ENCODE measurements at places on chromosomes 4 and X.
A peak's percentile ranks its signal among the peaks of the same experiment; 100 is the strongest.

DNA sequence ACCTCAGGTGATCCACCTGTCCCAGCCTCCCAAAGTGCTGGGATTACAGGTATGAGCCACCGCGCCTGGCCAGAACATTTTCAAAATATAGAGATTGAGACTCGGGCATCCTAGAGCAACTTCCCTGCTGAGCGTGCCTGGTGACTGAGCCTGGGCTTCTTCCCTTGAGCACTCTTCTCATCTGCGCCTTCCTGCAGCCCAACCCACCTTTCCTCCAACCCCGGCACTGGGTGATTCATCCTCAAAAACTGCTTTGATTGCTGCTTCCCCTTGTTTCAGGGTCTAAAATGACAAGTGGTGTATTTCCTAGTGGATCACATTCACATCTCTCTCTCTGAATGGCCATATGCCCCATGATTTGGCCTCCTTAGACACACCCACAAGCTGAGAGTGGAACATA is 37.8 kb downstream of the PHKA2 start:
- no peak for DNase-seq

- DNase-seq, result no peak
Observed at GRCh38 chrX:69309074-69309792, 144.0 kb upstream of the PJA1 start.

GRCh38 chr4:94558392-94558904 is 106.7 kb downstream of the PDLIM5 start:
- no peak for DNase-seq

- DNase-seq, result no peak
Observed at GRCh38 chr4:55125087-55125721, at the start of gene KDR. Gene KDR (minus strand): TSS chr4:55125595. CDS start chr4:55125293, 302 bp downstream.

DNA sequence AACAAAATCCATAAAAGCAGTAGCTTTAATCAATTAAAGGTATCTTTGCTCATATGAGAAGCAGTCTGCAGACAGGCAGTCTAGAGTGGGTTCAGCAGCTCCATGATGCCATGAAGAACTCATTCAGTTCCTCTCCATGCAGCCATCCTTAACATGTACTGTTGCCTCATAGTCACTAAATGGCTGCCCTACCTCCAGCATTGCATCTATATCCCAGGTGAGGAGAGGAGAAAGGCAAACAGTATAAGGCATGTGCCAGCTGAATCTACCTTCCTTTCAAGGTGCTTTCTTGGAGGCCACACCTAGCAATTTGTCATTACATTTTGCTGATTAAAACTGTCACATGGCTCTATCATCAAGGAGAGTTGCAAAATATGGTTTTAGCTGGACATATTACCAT is 13.2 kb downstream of the CFAP99 start:
- DNase-seq, result no peak

GRCh38 chrX:73615022-73615421 is 52.0 kb downstream of the CHIC1 start:
- no peak for DNase-seq

- no peak for DNase-seq
Observed at GRCh38 chrX:49133759-49134158, 10.2 kb upstream of the GPKOW start.

DNA sequence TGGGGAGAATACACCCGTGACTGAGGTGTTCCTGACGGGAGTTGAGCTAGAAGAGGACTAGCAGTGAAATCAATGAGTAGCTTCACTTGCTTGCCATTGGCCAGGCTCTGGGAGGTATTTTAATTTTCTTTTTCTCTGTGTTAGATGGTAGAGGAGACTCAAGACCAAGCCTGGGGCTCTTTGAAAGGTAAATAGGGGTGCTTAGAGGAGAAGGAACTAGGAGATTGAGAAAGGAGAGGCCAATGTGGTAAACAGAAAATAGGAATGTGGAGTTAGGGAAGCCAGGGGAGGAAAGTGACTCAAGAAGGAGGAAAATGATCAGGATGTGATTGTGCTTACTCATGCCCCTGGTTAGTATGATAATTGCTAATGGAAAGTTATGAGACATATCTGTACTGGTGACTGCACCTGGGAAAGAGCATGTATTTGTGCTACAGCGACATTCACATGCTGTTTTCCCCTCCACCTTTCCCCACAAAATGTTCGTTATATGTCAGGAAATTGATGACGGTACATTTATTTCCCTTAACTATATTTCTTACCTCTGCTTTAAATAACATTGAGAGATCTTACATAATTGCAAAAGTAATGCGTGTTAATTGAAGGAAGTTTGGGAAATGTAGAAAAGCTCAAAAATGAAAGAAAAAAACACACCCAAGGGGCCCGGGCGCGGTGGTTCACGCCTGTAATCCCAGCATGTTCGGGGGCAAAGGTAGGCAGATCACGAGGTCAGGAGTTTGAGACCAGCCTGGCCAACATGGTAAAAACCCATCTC is 16.9 kb upstream of the LRBA start:
- DNase-seq, result peak; percentile 24

GRCh38 chr4:183960962-183961541 is 55.9 kb downstream of the STOX2 start:
- DNase-seq, result no peak

GRCh38 chrX:129318375-129318774 is 204.9 kb downstream of the SMARCA1 start:
- DNase-seq, result peak; percentile 6

DNA sequence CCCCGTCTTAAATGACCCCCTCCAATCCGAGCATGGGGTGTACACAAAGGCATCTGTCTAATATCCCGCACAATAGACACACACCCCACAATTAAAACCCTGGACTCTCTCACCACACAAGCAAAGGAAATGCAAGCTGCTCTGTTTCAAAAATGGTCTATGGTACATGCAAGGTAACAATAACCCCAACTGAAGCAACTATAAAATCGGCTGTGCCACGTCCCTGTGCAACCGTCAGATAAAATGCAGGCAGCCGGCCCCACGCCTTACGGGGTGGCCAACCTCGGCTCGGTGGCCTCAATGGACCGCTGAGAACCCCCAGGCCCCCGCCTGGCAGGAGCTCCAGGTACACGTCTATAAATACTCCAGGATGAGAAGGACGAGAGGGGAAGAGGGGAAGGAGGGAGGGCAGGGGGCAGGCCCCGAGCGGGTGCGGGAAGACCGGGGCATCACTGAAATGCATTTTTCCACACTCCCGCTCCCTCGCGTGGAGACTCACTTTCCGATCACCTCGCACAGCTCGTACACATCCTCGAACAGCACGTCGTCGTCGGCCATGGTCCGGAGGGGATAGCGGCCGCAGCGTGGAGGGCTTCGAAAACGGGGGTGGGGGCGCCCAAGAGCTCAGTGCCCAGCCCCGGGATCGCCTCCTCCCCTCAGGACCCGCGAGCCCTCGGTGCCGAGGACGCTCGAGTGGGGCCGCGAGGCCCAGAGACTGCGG is 763 bp downstream of the CASK start:
- DNase-seq, result no peak

DNA sequence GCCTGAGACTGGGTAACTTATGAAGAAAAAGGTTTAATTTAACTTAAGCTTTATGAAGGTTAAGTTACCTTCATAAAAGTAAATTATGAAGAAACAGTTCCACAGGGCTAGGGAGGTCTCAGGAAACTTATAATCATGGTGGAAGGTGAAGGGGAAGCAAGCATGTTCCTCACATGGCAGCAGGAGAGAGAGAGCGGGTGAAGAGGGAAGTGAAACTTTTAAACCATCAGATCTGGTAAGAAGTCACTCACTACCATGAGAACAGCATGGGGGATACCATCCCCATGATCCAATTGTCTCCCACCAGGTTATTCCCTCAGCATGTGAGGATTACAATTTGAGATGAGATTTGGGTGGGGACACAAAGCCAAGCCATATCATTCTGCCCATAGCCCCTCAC is 944.7 kb upstream of the NDST4 start:
- no peak for DNase-seq

GRCh38 chrX:12701628-12702027 is 89.6 kb upstream of the PRPS2 start:
- DNase-seq, result no peak

DNA sequence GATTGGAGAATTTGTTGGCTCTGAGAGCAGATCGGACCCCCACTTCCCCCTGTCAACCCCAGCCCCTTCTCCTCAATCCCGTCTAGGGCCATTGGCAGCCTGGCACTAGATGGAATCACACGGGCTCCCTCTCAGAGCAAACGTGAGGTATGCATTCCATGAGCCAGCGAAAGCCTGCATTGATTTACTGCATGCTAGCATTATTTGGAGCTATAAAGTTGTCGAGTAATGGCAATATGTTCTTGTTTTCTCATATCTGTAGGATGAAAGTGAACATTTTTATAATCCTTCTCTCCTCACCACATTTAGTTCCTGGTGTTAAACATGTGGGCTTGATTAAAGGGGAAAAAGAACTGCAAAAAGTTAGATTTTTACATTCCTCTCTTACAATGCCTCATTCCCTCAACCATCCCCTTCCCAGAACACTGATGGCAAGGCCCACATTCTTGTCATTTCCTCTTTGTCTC is 159.2 kb downstream of the SPRY1 start:
- DNase-seq, result no peak

- no peak for DNase-seq
Observed at GRCh38 chrX:130094696-130095095, 15.6 kb downstream of the ELF4 start.

GRCh38 chr4:140156529-140157171 is 2.7 kb upstream of the MAML3 start:
- DNase-seq, result peak; percentile 19

DNA sequence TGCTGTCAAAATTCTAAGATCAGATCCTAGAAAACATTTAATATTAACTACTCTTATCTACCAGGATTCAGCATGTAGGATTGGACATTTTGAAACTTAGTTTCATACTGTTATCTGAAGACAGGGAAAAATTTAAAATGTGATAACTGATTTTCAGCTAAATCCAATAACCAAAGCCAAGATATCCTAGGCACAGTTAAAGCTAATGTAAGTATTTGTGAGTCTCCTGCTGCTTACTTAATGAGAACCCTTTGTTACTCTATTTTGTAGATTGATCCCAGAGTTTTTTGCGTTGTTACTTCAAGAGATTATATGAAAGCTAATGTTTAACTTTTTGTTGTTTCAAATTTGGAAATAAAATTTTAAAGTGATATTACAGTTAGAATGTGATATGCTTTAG is 2.0 kb downstream of the CPE start:
- DNase-seq, result no peak

DNA sequence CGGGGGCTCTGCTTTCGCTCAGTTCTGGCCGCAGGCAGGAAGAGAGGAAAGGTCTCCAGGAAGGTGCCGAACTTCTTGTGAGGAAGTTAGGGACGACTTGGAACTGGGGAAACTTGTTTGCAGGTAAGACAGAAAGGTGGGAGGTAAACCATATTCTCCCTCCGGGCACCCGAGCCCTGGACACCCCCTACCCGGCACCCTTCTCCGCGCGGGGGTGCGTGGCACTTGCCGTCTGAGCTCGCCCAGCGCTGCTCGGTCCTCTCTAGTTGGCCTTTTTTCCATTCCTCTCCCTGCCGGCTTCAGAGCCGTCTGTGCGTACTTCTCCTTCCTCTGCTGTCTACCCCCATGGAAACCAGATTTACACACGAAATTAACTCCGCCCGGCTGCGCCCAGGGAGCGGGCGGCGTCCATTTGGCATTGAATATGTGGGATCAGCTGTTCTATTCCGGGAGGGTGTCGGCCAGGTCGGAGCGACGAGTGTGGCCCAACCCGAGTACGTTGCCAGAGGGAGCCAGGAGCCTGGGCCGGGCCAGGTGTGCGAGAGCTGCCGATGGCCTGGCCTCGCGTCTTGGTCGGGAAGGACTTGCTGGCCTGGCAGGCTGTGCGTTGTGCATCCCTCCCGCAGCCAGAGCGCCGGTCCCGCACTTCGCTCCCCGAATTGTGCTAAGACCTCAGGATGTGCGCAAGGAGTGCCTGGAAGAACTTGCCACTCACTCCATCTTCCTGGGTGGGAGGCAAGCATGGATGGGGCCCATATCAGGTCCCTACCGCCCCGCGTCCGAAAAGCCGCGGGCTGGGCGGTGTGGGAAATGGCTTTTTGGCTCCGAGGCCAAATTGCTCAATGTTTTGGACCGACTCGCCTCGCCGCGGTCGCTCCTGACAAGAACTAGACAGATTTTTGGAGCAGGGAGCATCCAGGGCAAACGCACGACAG is 1.7 kb downstream of the PDGFRA start:
- no peak for DNase-seq

- no peak for DNase-seq
Observed at GRCh38 chrX:39327255-39327654, 526.0 kb downstream of the MID1IP1 start.

DNA sequence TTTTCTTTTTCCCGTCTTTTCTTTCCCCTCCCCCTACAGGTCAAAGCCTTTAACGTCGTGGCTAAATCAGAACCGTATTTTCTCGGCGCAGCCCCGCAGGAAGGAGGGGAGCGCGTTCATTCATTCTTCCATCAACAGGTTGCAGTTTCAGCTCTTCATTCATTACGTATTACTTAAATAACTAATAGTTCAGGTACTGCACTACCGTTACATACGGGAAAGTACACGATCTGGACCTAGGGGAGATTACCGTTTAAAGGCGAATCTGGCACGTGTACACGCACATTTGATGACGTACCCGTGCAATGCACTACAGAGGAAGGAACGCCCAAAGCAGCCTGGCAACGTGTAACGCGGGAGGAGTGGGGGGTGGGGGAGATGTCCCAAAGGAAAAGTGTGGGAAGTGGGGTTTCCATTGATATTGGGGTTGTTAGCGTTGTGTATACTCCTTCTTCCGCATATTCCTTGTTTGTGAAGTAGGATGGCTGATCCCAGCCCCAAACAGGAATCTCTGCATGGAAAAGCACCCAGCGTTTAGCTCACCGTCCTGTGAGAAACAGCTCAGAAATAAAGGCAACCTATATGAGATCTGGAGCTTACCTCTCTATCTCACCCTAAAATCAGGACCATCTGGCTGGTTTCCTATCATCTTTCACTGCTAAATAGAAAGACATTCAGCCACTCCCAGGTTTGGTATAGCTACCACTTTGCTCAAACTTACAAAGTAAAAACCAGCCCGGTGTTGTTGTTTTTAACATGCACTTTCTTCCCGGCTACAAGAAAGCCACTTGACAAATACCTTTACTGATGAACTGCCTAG is 585 bp upstream of the SEC24D start:
- DNase-seq, result no peak

GRCh38 chrX:104288961-104289360 is 34.2 kb upstream of the ESX1 start:
- DNase-seq, result no peak

- DNase-seq, result no peak
Observed at GRCh38 chrX:149903889-149904748, 23.1 kb downstream of the MAGEA8 start.

GRCh38 chr4:184156163-184156920 is 61.3 kb downstream of the ENPP6 start:
- DNase-seq, result no peak

- no peak for DNase-seq
Observed at GRCh38 chr4:180314972-180315371, 1928.2 kb upstream of the TENM3 start.

DNA sequence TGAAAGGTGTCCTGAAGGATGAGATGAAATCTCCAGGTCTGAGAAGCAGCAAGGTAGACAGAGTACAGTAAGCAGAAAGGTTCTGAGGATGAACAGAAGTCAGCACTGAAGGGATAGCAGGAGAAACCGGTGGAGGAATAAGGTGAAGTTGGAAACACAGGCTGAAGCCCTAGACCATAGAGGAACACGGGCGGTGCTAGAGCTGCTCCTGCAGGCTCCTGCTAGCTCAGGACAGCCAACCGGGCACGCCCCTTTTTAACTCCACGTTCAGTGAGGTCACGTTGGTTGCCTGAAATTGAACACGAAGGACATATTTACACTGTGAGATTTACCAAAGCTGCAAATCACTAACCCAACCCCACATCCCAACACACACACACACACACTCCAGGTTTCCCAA is 1886.4 kb upstream of the AGA start:
- no peak for DNase-seq

GRCh38 chrX:129629837-129630236 is 24.9 kb downstream of the APLN start:
- DNase-seq, result no peak

Measured in GF-D8 (cell line).